Effector CD4-positive, alpha-beta T cell (primary cell): ENCODE measurements at places on chromosomes 2 and 18.
A peak's percentile ranks its signal among the peaks of the same experiment; 100 is the strongest.

DNA sequence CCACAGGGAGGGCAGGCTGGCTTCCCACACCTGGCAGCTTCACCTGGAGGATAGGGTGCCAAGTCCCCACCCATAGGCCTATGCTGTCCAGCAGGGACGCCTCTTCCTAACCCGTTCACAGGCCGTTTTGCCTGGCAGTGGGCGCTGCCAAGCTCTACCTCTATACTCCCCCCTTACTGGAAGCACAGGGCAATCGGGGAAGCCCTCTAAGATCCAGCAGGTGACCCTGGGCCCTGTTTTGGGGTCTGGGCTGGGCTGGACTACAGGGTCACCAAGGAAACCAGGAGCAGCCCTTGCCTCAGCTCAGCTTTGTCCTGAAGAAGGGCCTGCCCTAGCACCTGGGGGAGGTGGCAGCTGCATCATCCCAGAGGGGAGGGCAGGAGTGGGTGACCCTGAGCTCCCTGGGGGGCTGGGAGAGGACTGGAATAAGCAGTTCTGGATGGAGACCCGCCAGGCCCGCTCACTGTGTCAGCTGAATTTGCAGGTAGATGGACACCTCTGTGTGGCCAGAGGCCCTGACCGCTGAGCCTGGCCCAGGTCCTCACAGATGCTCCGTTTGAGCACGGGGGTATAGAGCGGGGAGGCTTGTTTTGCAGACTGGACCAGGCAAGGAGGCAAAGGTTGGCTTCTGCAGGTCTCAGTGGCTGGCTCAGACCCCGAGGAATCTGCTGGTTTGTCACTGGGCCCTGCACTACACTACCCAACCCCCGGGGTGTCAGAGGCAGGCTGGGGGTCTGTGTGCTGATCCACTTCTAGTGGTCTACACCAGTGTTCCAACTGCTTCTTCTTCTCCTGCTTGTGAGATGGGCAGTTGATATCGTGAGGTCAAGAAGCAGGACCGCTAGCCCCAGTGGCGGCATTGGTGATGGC, 163.1 kb downstream of the ASB1 start:
- no peak for DNase-seq

GRCh38 chr2:136075476-136075875, 42.5 kb downstream of the CXCR4 start:
- DNase-seq = no peak

- DNase-seq = no peak
Measured at GRCh38 chr18:13486284-13486683, 240.1 kb downstream of the FAM210A start.

GRCh38 chr2:170005702-170006101, 172.2 kb upstream of the MYO3B start:
- DNase-seq = no peak

DNA sequence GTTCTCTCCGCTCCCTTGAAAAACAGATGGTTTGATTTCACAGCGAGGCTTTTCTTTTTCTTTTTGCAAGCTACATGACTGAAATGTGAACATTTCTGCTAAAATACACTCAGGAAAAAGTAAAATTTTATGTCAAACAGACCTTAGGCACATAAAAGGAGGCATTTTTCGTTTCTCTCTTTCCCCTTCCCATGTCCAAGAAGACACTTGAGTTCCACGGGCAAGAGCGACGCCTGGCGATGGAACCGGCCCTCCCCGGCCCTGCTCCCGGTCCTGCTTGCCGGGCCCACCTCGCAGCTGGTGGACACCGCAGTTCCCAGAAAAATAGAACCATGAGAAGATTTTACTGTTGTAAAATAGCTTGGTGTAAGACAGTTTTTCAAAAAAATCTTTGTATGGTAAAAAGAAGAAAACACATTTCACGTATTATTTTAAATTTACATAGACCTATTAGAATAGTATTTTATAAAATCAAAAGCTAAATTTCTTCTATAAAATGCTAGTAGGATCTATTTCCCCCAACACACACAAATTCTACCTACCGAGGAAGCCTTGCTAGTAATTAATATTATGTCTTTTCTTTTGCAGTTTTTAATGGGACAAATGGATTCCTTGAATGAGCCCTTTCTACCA, 2.3 kb upstream of the ALKAL2 start:
- peak; percentile 35 for DNase-seq

DNA sequence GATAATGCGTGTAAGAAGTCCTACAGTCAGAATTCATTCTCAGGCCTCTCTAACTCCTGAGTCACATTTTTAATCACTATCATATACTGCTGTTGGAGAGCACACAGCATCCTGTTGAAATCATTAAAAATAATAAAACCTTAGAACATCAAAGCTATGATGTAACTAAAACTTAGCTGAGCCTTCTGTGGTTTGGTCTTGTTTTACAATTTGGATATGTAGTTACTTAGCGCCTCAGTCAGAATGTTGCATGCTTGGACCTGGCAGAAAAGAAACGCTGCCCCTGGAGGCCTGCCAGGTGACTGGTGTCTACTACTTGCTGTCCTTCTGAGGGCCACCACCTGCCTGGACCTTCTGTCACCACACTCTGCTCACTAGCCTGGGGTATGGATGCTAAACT, 261.1 kb upstream of the RASGRP3 start:
- no peak for DNase-seq

- DNase-seq = no peak
Measured at GRCh38 chr2:95390881-95391321, 11.6 kb upstream of the FAHD2A start.

DNA sequence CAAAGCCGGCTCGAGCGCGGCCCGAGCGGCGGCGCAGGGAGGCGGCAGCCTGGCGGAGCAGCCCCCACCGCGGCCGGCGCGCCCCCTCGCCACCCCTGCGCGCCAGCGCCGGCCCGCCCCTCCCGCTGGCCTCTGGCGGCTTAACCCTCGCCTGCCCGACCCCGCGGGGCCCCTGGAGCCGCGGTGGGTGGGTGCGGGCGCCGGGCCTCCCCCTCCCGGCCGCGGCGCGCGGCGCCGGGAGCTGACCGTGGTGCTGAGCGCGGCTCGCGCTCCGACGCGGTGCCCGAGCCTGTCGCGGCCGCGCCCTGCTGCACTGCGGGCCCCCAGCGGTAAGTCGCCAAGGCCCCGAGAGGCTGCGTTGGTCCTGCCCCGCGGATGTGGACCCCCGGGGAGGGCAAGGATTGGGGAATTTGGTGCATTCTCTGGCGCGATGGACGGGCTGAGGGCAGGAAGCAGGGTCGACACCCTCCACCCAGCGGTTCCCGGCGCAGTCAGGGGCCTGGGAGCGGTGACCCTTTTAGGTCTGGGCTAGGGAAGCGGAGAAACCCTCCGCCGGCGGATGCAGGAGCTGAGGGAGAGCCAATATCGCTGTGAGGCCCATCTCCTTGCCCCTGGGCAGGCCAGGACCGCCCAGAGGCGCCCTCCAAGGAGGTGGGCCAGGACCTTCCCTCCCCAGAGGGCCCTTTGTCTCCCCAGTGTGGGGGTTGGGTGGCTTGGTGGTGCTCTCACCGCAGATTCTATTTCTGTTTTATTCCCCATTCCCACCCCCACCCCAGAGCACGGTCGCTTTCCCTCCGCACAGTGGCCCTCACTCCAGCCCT, 923 bp downstream of the AMER3 start:
- no peak for DNase-seq

- no peak for DNase-seq
Measured at GRCh38 chr2:54941248-54941984, 108.8 kb downstream of the RTN4 start.

- DNase-seq = no peak
Measured at GRCh38 chr18:35174093-35174731, 66.6 kb upstream of the ZNF397 start.

GRCh38 chr2:144277622-144278354, 242.1 kb downstream of the ZEB2 start:
- no peak for DNase-seq

GRCh38 chr2:192151853-192152252, 42.9 kb downstream of the TMEFF2 start:
- DNase-seq = no peak

DNA sequence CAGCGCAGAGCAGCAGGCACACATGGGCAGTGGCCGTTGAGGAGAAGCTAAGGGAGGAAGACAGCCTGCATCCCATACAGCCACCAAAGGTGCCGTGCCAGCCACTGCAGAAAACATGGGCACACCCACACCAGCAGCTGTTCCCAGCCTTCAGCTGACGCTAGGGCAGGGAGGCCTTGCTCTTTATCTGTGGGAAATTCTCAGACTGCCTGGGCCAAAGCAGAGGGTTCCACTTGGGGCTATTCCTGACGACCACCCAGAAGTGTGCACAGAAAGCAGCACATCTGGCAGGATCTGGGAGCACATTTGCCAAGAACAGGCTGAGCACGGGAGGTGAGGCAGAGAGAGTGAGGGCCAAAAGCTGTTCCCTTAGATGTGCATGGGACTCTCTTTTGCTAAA, 101.3 kb upstream of the SOX11 start:
- no peak for DNase-seq

GRCh38 chr2:157082950-157083349, 174.6 kb upstream of the GALNT5 start:
- DNase-seq = no peak

- DNase-seq = no peak
Measured at GRCh38 chr2:238846628-238847418, 1.1 kb upstream of the TWIST2 start.

DNA sequence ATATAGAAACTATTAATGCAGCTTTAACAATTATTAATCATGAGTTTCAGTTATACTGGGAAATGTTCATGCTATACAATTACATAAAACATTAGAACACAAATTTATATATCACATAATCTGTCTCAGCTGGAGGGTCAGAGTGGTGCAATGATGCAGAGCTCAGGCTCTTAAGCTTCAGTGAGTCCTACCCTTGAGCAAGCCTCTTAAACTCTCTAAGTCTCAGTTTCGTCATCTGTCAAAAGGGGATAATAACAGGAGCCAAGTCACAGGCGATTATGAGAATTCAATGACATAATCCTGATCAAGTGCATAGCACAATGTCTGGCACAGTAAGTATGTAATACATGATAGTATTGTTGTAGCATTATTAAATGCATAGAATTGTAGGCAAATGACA, 46.0 kb downstream of the LAMA1 start:
- no peak for DNase-seq

DNA sequence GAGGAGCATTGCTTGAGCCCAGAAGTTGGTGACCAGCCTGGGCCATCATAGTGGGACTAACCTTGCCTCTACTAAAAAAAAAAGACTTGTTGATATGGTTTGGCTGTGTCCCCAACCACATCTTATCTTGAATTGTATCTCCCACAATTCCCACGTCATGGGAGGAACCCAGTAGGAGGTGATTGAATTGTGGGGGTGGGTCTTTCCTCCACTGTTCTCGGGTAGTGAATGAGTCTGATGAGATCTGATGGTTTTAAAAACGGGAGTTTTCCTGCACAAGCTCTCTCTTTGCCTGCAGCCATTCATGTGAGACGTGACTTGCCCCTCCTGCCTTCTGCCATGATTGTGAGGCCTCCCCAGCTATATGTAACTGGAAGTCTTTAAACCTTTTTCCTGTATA, 47.0 kb downstream of the PROC start:
- DNase-seq = no peak

- no peak for DNase-seq
Measured at GRCh38 chr2:12979066-12979465, 262.3 kb downstream of the TRIB2 start.

GRCh38 chr2:128409326-128410034, 90.8 kb upstream of the HS6ST1 start:
- no peak for DNase-seq

DNA sequence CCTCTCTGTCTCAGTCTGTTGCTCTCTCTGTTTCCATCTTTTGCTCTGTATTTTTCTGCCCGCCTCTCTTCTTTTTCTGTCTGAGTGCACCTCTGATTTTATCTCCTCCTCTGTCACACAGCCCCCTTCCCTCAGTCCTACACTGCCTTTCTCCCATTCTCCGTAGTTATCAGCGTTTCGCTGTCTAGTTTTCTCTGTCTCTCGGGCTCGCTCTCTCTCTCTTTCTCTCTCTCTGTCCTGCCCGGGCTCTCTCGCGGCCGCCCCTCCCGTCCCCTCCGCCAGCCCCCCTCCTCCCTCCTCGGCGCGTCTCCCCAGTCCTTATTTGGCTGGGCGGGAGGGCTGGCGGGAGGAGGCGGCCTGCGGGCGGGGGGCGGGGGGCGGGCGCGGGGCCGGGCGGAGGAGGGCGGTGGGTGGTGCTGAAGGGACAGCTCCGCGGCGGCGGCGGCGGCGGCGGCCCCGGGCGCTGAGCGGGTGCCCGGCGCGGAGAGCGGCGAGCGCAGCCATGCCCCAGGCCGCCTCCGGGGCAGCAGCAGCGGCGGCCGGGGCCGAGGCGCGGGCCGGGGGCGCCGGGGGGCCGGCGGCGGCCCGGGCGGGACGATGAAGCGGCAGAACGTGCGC, at the start of gene KCNK3:
Gene KCNK3, plus strand, starts transcription at position 444 of the 618 bp plus-strand sequence. Its CDS starts 154 bp downstream, at position 598.
- DNase-seq = no peak

- DNase-seq = no peak
Measured at GRCh38 chr2:28326881-28327505, 65.7 kb upstream of the FOSL2 start.

GRCh38 chr2:128343459-128343858, 24.8 kb upstream of the HS6ST1 start:
- no peak for DNase-seq

DNA sequence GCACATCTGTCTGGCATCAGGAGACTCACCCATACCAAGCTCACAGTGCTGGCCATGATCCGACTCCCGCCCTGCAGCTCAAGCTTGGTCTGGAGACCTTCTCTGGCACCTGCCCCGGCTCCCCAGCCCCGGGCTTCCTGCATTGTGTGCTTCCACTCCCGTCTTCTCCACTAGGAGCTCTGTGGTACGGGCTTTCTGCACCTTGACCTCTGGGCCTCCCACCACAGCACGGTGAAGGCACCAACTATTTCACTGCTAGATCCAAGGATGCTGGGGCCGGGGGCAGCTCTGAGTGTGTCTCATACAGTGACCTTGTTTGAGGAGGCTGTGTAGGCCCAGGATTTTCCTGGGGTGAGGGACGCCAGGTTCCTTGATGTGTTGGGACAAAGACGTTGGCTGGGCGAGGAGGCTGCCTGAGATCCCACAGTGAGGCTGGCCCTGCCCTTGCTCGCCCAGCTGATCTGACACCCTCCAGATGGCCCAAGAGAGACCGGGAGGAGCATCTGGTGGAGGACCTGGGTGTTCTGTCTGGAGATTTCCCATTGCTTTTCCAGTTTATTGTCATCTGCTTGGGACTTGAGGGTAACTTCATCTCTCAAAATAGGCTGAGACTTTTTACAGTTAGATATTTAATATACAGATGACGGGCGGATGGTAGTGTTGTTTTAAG, 64.0 kb downstream of the HPCAL1 start:
- no peak for DNase-seq

GRCh38 chr18:44067186-44067585, 613.5 kb upstream of the SETBP1 start:
- no peak for DNase-seq

DNA sequence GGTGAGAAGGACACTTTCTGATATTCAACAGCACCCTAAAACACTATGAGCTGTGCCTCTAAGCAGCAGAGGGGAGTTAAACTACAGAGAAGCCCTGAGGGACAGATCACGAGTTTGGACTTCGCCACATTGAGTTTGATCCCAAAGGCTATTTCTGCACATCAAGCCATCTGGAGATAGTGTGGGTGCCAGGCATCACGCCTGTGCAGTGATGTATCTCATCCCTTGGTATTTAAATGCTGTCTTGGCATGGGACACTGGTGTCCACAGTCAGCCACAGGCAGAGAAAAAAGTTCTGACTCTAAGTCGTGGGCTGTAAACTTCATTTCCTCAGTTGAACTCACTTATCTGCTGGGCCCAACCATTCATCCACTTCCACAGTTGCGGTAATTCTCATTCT, 742.3 kb upstream of the CELF4 start:
- DNase-seq = no peak
